Activated CD8-positive, alpha-beta memory T cell treated with anti-CD3 and anti-CD28 coated beads, Interleukin-2, amount 50 U/mL, for 48 hours (primary cell): ENCODE measurements at places on chromosomes 5 and 9.

DNA sequence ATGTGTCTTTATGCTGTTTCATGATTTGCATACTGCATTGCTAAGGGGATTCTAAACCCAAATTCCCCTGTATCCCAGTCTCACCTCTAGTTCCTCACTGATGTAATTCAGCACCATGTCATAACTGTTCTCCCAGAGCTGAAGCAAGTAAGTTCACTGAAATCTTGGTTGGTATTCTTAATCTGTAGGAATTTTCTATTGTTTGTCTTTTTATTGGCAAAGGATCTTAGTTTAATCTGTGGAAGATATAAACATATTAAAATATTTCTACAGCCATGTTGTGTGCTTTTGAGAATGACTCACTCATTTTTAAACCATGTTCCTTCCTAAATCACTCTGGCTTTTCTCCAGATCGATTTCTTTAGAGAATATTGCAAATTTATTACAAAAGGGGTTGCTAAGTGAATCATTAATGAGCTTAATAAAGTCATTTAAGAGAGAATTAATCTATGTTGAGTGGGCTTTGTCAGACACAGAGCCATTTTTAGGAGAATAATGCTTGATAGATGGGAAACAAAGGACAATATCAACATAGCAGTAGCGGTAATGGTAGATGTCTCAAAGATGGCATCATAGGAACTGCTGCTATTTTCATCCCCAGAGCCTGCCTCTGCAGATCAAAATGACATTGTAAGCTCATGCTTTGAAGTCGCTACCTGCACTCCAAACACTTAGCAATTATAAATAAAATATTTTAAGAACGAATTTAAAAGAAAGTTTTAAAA lies 110.0 kb downstream of the ENC1 start:
- DNase-seq = no peak

GRCh38 chr9:91790917-91791316 lies 159.1 kb downstream of the ROR2 start:
- no peak for DNase-seq

- no peak for DNase-seq
These were observed 11.5 kb upstream of the CARD9 start for GRCh38 chr9:136385015-136385414.

GRCh38 chr5:159444441-159445082 lies 114.3 kb upstream of the IL12B start:
- DNase-seq = no peak

DNA sequence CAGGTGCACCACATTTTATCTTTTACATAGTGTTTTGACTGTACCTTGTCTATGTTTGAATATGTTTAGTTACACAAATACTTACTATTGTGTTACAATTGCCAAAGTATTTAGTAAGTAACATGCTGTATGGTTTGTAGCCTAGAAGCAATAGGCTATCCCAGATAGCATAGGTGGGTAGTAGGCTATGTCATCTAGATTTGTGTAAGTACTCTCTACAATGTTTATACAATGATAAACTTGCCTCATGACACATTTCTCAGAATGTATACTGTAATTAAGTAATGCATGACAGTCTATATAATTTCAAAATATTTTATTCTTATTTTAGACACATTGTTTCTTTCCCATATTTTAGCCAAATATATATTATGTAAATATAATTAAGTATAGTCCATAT lies 836.8 kb upstream of the CDH9 start:
- no peak for DNase-seq

DNA sequence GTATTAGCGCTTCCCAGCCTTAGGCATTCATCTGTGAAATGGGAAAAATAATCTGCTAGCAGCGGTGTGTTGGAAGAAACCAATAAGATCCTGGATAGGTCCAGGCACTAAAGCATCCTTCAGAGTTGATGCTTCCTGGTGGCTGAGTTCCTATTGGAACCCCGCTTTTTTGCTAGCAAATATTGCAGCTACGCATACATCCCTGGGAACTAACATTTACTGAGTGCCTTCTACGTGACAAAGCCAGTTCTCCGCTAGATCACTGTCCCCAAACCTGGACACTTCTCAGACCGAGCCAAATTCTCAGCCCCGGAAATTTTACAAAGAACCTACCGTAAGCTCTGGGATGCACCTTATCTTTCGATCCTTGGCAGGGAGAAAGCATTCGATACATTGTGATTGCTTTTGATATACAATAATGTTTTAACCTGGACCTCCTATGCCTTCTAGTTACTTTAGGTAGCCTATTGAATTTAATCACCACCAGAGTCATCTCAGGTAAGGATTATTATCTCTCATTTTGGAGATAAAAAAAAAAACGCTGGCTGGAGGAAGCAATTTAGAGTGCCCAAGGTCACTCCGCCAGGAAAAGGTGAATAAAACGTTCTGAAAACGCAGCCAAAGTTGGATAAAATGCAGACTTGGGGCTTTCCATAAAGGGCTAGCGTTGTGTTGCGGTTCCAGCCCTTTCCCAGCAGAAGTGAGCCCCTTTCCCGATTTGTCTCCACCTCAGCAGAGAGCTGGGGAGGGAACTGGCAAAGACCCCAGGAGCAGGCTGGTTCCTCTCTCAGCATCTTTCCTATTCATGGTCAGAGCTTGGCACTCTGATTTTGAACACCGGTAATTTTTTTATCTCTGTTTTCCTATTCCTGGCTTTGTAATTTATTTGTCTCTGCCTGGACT lies 2.6 kb upstream of the MSX2 start:
- DNase-seq = no peak

DNA sequence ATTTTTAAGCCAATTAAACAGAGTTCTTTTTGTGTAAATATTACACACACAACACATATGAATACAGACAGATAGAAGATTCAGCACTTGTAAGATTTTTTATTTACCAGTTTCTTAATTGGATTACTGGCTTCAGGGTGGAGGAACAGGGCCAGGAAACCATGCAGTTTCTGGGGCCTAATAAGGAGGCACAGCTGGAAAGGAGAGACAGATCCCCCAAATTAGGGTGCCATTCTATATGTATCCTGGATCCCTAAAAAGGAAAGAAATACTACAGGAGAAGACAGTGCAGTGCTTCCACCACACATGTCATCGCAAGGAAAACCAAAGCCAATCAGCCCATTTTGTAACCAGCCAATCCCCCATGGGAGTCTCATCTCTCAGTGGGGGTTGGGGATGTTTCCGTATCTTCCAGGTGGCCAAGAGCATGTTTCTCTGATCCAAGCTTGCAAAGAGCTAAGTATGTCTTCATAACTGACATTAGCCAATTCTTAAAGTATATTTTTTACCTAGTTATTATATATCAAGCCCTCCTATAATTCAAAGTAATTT lies 15.8 kb upstream of the ABO start:
- no peak for DNase-seq

- no peak for DNase-seq
These were observed 600.2 kb upstream of the TLE4 start for GRCh38 chr9:78971540-78971939.

DNA sequence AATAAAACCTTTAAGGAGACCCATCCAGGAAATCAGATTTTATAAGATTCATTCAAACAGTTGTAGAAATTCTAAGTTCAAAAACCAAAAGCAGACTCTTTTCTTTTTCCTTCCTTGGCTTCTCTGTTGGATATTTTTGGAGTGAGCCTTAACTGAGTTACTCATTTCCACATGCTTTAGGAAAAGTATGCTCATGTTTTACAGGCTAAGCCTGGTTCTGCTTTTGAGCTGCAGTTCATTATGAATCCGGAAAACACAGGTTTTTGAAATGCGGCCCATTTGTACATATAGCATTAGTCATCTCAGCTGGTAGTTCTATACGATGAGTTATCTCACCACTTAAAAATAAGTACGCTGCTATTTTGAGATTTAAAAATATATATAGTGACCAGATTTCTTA lies 156.6 kb upstream of the DMRT1 start:
- DNase-seq = no peak

DNA sequence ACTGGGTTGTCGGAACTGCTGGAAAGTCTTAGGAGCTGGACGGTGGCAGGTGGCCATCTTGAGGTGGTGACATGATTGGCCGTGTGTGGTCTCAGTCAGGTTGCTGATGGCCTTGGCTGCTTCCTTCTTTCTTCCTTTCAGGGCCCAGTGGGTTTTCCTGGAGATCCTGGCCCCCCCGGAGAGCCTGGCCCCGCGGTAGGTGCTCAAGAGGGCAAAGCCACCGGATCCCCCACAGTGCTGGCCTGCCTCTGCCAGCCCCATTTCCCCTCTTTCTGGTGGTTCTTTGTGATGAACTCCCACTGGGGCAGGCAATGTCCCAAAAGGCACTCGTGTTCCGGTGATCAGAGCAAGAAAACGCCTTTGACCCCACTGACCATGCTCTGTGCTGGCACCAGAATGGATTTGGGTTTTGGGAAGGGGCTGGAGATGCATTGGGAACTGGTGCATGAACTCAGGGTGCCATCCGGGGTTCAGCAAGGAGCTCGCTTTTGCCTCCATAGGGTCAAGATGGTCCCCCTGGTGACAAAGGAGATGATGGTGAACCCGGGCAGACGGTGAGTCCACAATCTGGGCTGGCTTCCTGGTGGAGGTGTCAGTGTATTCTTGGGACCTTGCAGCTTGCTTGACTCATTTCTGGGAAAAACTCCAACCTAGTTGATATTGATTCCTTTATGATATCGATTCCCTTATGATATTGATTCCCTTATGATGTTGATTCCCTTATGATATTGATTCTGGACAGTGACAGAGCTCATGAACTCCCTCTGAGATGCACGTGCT lies 65.0 kb upstream of the FCN2 start:
- no peak for DNase-seq

- DNase-seq = no peak
These were observed 8.2 kb downstream of the UNC5A start for GRCh38 chr5:176818391-176819098.

DNA sequence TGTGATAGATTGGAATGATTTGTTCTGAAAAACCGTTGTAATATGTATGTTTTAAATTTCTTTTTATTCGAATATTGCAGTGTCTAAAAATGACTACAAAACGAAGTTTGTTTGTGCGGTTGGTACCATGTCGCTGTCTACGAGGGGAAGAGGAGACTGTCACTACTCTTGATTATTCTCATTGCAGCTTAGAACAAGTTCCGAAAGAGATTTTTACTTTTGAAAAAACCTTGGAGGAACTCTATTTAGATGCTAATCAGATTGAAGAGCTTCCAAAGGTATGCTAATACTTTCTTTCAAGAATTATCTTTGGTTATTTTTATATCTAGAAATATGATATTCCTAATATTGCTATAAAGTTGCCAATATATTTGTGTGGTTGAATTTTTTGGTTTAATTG lies 66.3 kb downstream of the ERBIN start:
- DNase-seq = no peak

DNA sequence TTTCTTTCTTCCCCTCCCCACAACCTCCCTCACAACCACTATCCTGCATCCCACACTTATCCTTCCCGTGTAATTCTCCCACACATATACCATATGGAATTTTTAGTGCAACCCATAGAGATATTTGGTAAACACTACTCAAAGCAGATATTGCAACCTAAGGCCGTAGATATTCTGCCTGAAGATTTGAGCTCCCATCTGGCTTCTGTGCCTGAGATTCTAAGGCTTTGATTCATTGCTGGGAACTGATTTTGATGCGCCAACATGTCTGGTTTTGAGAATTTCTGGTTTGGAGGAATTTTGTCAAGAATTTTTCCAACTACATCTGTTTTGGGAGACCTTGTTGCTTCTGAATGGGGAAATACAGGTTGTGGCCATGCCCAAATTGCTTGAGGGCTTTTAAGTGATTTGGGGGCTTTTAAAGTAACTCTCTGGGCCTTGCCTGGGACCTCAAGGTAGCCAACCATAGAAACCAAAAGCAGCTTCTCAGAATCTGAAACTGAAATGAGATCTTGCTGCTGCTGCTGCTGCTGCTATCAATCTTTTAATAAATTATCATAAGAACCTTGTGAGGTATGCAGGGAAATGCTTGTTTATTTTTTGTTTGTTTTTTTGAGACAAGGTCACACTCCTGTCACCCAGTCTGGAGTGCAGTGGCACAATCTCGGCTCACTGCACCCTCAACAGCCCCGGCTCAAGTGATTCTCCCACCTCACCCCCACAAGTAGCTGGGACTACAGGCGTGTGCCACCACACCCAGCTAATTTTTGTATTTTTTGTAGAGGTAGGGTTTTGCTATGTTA lies 36.2 kb downstream of the PLAC8L1 start:
- DNase-seq = no peak

- no peak for DNase-seq
These were observed 90.7 kb downstream of the RAD23B start for GRCh38 chr9:107373809-107374208.

DNA sequence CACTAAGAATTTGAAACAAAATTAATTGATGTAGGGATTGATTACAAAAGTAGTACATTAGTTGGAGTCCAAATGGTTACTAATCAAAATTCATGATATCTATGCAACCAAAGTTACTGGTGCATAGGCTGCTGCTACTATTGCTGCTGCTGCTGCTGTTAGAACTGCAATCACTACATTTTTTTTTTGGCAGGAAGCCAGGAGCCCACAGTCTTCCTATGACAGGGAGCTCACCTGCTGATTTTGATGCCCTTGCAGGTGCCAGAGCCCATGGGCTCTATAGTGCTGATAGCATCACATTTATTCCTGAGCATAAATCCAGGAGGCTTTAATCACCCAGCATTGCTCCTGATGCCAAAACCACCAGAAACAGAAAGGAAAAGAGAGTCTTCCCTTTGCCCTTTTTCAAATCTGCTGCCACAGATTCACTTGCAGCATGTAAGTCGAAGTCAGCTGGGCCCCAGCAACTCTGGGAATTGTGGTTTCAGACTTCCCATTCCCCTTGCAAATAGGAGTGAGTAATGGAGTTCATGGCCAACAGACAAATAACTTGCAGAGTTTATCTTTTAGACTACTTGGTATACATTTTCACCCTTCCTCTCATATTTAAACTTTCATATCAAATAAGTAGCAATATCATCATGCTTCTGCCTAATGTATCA lies 17.6 kb downstream of the SLCO6A1 start:
- no peak for DNase-seq

DNA sequence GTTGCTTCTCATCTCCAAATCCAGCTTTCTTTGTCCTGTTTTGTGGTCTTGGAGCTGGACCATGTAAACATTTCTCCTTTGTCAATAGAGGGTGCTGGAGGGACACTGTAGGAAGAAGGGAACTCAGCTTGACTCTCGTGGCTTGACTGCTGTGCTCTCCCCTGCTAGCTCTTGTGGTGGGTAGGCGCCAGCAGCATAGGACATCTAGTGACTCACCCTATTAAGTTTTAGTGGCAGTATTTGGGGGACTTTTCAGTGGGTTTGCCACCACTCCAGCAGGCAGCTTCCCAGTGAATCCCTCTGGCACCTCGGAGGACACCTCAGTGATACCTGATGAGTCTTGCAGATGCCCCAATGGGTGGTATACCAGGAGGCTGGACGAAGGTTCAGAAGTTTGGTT lies 97.8 kb downstream of the TSSK1B start:
- no peak for DNase-seq

DNA sequence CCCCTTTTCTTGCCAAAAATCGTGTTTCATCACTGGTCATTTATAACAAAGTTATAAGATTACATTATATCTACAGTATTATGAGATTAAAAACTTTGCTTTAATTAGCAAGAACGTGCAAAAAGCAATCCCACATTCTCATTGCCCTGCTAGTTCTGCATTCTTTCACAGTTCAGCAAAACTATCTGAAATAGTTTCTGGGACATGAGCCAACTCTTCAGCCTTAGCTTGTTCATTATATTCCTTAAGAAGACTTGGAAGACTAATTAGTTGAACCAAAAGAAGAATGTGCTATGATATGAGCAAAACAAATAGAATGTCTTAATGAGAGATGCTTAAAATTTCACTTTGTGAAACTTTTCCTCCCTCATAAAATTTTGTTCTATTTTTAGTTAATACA lies 76.7 kb downstream of the ITGA1 start:
- no peak for DNase-seq

GRCh38 chr9:98547606-98548005 lies 161.1 kb downstream of the GABBR2 start:
- DNase-seq = no peak
